ENCODE measurements at places on chromosomes 4 and X.
A peak's percentile ranks its signal among the peaks of the same experiment; 100 is the strongest.

- peak; percentile 81 for DNase-seq
Observed at GRCh38 chrX:53251307-53251706, 26.3 kb upstream of the KDM5C start.

- peak; percentile 2 for DNase-seq
Observed at GRCh38 chr4:120850018-120850599, 72.4 kb downstream of the PRDM5 start.

GRCh38 chr4:99293357-99293756 lies 2.6 kb upstream of the ADH1A start:
- DNase-seq: no peak

DNA sequence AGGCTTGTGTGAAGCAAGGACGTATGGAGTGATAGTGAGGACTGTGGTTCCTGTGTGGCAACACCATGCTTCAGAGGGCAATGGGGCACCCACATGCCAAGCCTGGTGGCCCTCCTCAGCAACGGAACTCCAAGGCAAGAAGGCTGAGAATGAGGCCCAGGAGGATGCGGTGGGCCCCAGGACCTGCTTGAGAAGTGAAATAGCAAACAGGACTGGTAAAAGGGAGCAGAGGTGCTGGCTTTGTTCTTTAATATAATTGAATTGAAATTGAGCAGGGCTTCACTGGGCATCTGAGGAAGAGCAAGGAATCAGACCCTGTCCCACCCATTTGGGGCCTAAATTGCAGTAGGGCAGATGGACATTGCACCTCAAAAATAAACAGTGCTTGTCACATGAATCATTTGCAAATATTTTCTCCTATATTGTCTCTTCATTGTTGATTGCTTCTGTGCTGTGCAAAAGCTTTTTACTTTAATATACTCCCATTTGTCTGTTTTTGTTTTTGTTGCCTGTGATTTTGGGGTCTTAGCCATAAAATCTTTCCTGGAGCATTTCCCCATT lies 2.3 kb downstream of the TMEM187 start:
- DNase-seq: no peak

DNA sequence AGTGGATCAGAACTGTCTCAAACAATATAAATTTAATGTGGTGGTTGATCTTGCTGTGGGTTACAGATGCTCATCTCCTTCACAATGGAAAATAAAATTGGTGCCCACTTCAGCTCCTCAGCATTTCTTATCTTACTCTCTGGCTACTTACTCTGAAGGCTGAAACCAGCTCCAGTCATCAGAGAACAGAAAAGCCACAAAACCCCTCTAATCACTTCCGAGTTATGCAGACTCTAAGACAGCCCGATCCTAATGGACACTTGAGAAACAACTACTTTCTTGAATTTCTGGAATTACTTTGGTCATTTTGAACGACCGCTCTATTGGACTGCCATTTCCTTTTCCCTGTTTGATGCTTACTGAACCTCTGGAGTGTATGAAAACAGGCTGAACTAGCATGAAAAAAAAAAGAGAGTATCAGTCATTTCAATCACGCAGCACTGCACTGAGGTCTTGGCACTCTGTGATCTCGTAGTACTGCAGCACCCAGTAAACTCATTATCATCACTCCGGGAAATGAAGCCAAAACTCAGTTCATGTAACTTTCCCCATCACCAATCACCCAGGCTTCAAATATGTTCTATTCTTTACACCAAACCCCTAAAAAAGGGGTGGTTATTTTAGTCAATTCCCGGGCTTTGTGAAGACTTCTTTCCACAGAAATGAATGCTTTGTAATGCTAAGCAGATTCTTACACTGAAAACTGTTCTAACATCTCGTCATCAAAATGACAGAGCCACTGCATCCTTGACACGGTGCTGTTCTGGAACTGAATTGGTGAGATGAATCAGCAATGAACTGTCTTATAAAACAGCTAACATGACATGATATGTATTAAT lies 54.5 kb downstream of the TSPAN5 start:
- peak; percentile 85 for DNase-seq

- DNase-seq: peak; percentile 61
Observed at GRCh38 chr4:42282081-42282901, 115.0 kb upstream of the SHISA3 start.

DNA sequence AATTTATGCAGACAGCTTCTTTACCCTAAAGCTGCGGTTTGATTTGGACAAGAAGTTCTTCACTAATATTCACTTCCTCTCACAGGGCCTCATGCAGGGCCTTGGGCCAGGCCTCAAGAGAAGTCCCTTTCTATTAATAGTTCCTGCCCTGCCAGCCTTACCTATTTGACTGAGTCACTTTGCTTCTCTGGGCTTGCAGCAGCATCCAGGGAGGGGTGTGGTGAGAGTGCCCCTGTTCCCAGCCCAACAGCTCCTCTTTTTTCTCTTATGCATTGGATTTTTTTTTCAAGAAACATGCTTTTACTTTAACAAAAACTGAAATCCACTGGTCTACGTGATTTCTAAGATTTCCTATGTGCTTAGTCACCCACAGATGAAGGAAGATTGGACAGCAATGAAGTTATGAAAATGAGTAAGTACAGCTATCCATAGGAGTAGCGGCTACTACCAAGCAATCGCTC lies 26.7 kb downstream of the FAM156B start:
- DNase-seq: peak; percentile 72

DNA sequence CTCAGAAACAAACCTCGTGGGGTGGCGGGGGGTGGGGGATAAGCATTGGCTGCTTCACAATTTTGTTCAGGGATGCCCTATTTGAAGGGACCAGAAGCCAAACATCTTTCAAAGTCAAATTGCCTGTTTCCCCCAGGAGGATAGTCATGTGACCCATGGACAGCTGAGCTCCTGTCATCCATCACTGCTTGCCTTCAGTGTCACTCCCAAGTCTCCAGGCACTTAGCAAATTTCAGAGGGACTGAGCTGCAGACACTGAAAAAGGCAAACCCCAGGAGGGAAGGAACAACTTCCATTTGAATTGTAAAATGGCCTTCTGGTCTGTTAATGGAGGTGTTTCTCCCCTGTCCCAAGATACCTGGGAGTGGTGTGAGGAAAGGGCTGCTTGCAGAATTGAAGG lies 73.4 kb downstream of the FRMPD3 start:
- DNase-seq: no peak

DNA sequence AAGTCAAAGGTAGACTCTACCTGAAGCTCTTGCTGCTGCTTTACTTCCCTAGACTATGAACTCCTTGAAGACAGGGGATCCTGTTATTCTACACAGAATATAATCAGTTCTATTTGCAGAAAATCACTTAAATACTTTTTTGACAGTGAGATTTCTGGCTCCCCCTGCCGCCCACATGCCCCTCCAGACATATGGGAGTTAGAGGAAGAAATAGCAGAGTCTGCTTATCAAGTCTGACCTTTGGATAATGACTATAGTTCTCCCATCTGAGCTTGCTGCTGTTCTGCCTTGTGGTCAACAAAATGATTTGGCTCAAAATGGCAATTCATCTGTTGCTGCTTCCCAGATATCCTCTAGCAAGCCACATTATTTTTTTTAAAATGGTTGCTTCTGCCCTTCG lies 101.1 kb downstream of the ENOX2 start:
- no peak for DNase-seq

Data from RPMI7951 (cell line).